NCI-H446 (cell line): ENCODE measurements at places on chromosomes 13 and 19.

DNA sequence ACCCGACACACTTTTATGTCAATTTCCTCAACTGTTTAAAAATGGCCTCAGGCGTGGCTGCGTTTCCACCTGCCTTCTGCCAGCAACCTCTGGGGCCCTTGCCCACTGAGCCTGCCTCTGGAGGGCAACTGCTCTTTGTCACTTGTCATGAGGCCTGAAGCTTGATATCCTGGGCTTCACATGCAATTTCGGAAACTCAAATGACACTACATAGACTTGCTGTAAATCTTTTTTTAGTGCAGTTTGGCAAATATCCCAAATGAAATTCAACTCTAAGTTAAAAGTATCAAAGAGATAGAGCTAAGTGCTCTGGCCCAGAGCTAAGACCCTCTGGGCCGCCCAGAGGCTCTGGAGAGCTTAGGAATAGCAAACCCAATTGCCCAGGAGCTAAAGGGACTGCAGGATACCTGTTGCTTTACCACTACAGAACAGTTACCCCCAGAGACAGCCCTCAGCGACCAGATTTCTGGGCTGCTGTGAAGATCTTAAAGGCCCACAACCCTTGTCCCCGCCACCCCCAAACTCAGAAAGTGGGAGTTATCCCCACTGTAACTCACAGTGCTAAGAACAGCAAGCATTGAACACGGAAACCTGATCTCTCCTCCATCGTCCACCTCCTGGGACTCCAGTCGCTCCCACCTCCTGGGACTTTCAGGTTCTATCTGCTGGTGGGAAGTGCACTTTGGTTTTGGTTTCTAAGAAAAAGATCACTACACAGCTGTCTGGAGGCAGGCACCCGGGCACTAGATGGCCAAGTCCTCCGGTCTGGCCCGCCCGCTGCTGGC is 19.4 kb downstream of the GJA3 start:
- no peak for DNase-seq

GRCh38 chr19:2345794-2346663 is 14.0 kb upstream of the TMPRSS9 start:
- DNase-seq: no peak

GRCh38 chr13:28574617-28575142 is 79.8 kb upstream of the FLT1 start:
- no peak for DNase-seq

DNA sequence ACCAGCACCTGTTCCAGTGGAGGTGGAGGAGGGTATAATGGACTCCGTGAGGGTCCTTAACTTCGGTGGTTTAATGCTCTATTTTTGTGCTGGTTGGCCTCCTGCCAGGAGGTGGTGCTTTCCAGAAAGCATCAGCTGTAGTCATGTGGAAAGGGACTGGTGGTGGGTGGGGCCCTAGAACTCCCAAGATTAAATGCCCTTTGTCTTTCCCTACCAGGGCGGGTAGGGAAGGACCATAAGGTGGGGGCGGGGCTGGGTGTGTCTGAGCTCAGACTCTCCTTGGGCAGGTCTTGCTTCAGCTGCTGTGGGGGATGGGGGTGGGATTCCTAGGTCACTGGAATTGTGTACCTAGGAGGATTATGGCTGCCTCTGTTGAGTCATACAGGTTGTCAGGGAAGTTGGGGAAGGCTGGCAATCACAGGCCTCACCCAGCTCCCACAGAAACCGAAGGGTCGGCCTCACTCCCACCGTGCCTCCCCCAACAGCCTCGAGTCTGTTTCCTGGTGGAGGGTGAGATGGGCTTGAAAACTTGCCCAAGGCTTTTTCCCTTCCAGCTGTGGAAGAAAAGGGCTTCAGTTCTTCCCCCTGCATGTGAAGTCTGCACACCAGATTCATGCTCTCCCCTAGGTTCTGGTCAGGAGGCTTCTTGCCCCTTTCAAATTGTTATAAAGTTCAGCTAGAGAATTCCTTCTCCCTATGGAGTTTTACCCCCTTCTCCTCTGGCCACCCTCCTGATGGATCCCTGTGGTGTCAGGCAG is 60.3 kb upstream of the CLDN10 start:
- no peak for DNase-seq
